ENCODE measurements at places on chromosomes 16 and 17.

GRCh38 chr17:49224997-49225337 lies 5.6 kb downstream of the PHOSPHO1 start:
- no peaks in the 10 kb centered on the region for H3K27me3 ChIP-seq
- H3K36me3 ChIP-seq = no peaks in the 10 kb centered on the region
- H3K27ac ChIP-seq = no peak overlapping the region
- no peak for DNase-seq

DNA sequence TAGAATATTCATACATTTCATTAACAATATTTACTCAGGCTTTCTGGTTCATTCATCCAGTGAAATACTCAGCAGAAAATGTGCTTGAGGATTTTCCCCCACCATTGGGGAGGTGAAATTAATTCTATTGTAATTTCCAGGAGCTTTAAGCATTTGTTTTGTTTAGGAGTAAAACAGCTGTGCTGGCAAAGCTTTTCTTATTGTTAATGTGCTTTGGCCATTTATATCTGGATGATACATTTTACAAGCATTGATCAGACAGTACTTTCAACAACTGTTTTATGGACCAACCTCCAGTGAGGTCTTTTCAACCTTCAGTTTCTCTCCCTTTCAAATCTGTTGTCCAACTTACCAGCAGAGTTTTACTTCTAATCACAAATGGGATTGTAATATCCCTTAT lies 672.4 kb downstream of the CDH11 start:
- no peaks in the 10 kb centered on the region for H3K27me3 ChIP-seq
- no peaks in the 10 kb centered on the region for H3K36me3 ChIP-seq
- H3K27ac ChIP-seq = no peak overlapping the region
- no peak overlapping the region for H3K4me3 ChIP-seq
- no peaks in the 10 kb centered on the region for H3K4me1 ChIP-seq
- no peak for DNase-seq

DNA sequence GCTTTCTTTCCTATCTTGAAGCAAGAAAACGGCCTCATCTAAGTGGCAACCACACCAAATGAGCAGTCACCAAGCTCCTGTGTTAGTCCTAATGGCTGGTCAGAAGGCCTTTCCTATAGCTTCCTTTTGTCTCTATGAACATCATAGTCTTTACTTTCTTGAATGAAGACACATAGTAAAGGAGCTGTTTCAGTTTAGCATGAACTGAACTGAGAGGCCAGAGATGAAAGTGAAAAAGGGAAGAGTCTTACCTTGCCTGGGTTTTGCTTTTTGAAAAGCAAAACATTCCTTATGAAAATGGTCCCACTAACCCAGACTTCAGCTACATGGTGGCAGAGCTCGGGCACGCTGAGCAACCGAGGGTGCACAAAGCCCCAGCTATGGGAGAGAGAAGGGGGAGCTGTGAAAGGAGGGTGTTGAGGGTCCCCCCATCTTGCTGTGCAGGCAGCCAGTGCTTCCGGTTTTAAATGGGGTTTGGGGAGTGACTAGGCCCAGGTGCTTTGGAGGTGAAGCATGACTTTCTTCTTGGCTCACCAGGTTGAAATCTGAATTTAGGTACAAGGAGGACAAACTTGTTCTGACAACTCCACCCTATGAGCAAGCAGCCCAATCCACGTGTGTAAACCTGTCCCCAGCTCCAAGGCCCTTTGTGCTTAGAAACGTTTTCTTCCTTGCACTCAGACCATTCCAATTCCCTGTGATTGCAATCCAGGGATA lies 9.1 kb upstream of the PSMC3IP start:
- DNase-seq = no peak
- no peaks in the 10 kb centered on the region for H3K4me1 ChIP-seq
- no peak overlapping the region for H3K27ac ChIP-seq
- no peaks in the 10 kb centered on the region for H3K27me3 ChIP-seq

DNA sequence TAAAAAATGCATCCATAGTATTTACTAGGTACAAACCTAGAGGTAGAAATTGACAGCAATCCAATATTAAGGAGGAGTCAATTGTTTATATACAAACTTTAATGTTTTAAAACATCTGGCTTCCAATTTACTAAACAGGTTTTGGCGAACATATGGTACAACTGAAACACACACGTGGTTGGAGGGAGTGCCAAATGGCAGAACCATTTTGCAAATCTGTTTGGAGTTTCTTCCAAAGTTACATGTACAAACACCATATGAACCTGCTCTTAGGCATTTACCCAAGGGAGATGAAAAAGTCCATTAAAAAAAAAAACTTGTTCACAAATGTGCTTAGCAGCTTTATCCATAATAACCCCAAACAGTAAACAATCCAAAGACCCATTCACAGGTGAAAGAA lies 159.8 kb upstream of the MYOCD start:
- H3K27me3 ChIP-seq = no peaks in the 10 kb centered on the region
- no peak overlapping the region for H3K4me3 ChIP-seq
- no peak overlapping the region for H3K27ac ChIP-seq
- no peaks in the 10 kb centered on the region for H3K4me1 ChIP-seq
- no peak for DNase-seq

- H3K27me3 ChIP-seq = no peaks in the 10 kb centered on the region
- H3K4me1 ChIP-seq = no peaks in the 10 kb centered on the region
- no peak overlapping the region for H3K27ac ChIP-seq
Measured at GRCh38 chr17:4167786-4168185, 24.8 kb downstream of the CYB5D2 start.
